SJSA1 (cell line): ENCODE measurements at places on chromosomes 11 and 22. TPM values are rescaled to one million over a fixed set of nuclear protein-coding genes. Genes with fewer than 3 reads are reported as not detected.

DNA sequence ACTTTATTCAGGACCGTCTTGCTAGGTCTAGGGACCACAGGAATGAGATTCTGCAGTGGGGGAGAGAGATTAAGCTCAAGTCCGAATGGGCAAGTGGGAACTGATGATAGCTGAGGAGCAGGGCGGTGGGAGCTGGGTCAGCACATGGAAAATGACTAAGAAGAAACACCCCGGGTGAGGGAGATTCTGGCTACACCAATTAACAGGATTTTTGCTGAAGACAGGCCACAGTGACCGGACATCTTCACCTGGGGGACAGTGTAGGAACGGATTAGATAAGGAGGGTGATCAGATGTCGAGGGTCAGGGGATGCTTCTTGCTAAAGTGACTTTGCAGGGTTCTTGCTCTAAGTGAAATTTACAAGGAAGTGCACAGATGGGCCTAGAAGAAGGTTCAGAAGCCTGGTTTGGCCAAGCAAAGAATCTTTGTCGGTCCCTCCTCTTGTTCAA, 8.5 kb upstream of the DGCR8 start:
- no peak for DNase-seq

- DNase-seq = peak; percentile 94
Observed at GRCh38 chr11:57322256-57323166, 2.2 kb downstream of the TNKS1BP1 start.

DNA sequence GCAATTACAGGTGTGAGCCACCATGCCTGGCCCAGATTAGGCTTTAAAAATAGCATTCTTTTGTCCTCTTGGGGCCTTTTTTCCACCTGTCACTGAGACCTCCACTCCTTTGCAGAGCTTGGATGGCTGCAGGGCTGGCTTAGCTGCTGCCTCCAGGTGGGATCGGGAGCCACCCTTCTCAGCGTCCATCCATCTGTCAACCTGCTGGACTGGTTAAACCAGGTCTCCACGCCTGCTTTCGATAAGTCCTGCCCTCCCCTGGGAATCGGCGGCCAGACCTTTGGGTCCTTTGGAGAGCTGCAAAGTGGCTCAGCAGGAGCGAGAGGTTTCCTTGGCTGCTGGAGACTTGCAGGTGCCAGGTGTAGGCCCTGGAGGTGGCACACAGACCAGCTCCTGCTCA, 23.4 kb upstream of the GRAMD4 start:
- DNase-seq = no peak

DNA sequence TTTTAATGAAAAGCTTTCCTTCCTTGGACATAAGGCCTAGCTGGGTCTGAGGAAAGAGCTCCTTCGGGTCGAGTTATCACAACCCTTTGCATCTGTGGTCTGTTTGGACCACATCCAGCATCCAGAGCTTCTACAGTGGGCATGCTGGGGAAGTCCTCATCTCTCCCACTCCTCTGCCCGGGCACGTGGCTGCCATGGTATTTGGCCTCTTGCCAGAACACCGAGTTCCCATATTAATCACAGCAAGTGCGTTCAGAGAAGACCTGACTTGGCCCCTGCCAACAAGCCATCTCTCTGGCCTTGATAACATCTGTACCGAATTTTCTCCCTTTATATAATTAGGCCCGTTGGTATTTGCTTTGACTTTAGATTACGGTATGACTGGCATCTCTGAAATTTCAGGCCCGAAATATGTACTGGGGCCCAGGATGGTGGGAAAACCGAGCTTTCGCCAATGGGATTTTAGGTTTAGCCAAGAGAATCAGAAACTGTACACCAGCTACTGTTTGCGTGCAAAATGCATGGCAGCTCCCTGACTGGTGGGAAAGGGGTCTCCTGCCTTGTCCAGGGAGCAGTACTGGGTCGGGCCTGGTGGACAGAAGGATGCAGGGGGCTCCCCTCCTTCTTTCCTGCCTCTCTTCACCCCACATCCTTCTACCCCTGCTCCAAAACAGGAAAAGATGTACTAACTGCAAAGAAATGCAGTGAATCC, 90.0 kb downstream of the MICAL2 start:
- DNase-seq = peak; percentile 79

Gene KRTAP5-10
- total RNA-seq = not detected in 2 replicates

GRCh38 chr11:7642747-7643146, 30.6 kb downstream of the CYB5R2 start:
- no peak for DNase-seq

- no peak for DNase-seq
Observed at GRCh38 chr22:32583074-32583682, 108.6 kb downstream of the FBXO7 start.

Gene C22orf15
- total RNA-seq = not detected in 2 replicates

Gene PRG2
- not detected in 2 replicates for total RNA-seq

GRCh38 chr11:101446238-101446637, 137.6 kb downstream of the TRPC6 start:
- no peak for DNase-seq

GRCh38 chr11:133917921-133918607, 38.7 kb downstream of the IGSF9B start:
- DNase-seq = no peak

Gene EED
- 7.1 and 17.8 TPM in 2 replicates for total RNA-seq

Gene TP53I11
- total RNA-seq = 55.3 and 65.0 TPM in 2 replicates

DNA sequence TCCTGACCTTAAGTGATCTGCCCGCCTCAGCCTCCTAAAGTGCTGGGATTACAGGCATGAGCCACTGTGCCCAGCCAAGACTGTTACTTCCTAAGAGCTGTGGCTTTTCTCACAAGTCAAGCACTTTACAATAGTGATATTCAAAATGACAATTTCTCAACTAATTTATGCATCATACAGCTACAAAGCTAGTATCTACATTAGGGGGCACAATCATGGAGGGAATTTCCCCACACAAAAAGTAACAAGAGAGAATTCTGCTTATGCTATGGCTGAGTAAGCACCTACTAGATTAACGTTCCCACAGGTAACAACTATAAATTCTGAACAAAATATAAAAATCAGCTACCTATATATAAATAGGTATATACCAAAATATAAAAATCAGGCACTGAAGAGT, 72.7 kb downstream of the SBF2 start:
- DNase-seq = no peak

Gene MMP1
- total RNA-seq = 0.29 and 1.1 TPM in 2 replicates

DNA sequence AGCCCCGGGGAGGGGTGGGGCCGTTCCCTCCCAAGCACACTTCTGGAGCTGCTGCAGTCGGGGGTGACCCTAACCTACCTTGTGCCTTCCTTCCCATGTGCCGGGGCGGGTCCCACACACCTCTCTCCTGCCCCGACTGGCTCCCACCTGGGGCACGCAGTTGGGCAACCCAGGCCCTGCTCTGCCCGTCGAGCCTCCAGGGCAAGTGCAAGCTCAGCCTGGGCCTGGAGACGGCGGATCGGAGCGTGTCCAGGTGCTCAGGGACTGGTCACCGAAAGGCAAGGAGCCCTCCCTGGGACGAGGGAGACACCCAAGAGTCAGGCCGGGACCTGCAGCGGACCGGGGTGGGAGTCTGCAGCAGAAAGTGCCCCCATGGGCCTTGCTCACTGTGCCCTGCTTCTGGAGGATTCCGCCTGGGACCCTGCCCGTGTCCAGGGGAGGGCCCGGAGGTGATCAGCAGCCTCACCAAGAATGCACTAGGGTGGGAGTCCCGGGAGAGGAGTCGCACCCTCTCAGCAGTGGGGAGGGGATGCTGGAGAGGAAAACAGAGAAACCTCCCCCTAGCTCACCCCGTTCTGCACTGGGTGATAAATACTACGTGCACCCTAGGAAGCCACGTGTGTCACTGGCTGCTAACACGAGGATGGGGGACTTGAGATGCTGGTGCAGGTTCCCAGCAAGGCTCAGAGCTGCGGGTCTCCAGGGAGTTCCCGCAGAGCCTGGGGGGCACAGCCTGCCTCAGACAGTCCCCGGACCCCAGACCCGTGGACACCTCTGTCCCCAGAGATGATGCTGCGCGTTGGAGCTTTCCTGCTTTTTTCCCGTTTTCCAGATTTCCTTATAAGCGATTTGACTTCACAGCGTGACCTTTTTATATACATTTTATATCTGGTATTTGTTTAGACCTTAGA, 5.2 kb upstream of the GATD1 start:
- DNase-seq = no peak

Gene PRR5L
- 41.3 and 43.0 TPM in 2 replicates for total RNA-seq

DNA sequence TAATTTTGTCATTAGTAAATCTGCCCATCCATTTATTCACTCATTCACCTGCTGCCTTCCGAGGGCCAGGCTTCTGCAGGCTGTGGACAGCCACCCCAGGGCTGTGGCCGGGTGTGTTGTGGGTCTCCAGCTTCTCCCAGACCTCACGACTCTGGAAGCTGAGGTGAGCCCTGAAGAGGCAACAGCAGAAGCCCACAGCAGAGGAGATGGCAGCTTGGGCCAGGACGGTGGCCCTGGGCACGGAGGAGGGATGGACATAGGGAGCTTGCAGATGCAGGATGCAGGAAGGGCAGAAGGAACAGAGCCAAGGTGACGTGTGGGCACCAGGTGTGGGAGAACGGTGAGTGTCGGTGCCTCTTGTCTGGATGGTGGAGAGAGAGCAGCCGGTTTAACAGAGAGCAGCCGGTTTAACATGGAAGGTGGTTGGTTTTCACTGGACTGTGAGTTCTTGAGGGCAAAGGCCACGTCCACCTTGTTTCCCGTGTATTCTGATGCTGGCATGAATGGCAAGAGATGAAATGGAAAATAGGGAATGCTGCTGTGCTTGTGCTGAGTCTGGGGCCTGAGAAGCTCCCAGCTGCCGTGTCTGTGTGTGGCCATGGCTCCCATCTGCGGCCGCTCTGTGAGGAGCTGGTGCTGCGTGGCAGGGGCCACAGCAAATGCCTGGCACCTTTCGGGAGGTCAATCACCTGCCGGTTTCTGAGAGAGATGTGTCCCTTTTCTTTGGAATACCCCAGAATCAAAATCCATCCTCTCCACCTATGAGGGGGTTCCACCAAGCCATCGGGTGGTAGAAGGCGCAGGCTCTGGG, 669.9 kb downstream of the BRD1 start:
- no peak for DNase-seq

DNA sequence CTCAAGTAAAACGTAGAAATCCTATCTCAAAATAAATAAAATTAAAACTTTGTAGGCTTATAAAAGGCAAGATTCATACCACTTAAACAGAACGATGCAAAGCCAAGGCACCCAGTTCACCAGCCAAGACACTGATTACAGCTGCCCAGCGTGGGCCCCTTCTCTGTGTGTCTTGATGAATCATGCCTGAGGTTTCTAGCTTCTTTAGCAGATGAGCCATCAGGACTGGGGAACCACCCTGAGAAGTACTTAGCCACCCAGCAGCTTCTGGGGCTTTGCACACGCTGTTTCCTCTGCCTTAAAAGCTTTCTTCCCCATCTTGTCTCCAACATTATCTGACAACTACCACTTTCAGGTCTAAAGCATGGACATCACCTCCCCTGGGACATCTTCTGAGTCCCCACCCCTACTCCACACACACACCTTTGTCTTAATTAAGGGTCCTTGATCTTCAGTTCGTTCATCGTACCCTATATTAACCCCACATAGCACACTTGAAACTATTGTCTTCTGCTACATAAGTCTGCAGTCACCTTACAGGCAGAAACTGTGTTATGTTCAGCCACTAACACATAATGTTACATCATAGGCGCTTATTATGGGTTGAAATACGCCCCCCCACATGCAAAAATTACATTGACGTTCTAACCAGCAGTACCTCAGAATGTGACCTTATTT, 8.7 kb upstream of the LAYN start:
- peak; percentile 84 for DNase-seq

- DNase-seq = no peak
Observed at GRCh38 chr22:17744430-17744829, 29.8 kb downstream of the BID start.

Gene PLCB3
- 34.3 and 51.5 TPM in 2 replicates for total RNA-seq

GRCh38 chr22:33579448-33580093, 340.7 kb downstream of the LARGE1 start:
- peak; percentile 64 for DNase-seq

DNA sequence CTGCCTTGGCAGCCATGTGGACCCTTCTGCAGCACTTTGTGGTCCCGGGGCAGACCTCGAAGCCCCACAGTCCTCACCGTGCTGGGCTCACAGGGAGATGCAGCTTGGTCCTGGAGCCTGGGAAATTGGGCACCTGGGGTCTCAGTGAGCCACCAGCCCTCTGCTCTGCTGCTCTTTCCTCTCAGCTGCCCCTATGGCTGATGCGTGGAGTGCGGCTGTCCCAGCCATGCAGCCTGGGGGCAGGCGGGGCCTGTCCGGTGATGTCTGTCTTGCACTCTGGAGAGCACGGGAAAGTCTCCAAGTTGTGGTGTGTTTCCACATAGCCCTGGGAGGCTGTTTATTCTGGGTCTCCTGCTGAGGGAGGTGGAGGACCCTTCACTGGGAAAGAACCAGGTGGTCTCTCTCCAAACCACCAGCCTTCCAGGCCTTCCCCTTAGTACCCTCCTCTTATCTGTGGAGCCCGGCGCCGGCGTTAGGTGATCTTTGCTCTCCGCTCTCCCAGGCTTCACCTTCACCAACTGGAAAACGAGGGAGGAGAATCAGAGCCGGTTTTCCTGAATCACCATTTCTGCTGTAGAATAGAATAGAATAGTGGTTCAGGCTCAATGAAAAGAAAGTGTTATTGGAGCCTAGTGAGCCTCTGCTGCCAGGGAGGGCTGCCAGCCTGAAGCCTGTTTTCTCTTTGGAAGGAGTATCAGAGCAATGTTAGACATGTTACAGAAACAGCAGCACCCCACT, 41.2 kb upstream of the GRAMD4 start:
- no peak for DNase-seq

DNA sequence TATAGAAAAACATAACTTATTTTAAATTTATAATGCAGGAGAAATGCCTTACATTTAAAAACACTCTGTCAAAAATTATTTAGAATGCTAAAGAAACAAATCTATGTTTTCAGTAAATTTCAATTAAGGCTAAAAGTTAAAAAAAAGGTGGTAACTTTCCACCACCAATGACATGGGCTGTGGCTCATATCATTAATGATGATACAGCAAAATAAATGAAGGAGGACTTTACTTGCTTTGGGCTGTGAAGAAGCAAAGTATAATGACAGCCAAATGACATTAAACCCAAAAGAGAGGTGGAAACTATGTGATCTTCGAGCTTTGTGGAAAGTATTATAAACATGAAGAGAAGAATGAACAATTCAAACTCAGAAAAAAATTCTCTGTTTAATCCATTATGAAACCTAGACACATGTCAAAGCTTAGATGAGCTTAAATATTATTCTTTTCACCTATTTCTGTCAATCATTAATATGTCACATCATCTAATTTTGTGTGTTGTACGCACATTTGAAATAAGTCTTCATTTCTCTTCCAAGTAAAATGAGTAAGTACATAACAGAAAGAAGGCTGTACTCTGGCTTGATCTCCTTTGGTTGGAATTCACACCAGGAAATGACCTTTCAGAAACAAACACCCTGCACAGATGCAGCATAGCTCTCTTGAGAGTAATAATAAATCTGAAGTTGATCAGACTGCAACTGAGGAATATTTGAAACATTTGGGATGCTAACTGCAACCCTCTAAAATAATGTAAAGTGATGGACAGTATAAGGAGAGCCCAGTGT, 265.8 kb downstream of the TTC28 start:
- no peak for DNase-seq

DNA sequence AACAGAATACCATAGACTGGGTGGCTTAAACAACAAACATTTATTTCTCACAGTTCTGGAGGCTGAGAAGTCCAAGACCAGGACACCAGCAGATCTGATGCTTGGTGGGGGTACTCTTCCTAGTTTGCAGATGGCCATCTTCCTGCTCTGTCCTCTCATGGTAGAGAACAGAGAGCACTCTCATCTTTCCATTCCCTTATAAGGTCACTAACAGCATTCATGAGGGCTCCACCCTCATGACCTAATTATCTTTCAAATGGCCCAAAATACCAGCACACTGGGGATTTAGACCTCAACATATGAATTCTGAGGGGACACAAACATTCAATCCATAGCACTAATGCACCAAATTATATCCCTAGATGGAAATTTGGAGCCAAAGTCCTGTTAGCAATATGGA, 6.1 kb downstream of the STK33 start:
- no peak for DNase-seq

Gene TRIM68
- total RNA-seq = 20.7 and 42.9 TPM in 2 replicates

Gene ESRRA
- 50.7 and 51.1 TPM in 2 replicates for total RNA-seq
